ENCODE measurements at places on chromosomes 3 and 15.

- no peak overlapping the region for H3K4me3 ChIP-seq
- H3K27me3 ChIP-seq = no peaks in the 10 kb centered on the region
- DNase-seq = no peak
- peaks cover 11% of the 10 kb centered on the region for H3K36me3 ChIP-seq
- peaks cover 28% of the 10 kb centered on the region for H3K4me1 ChIP-seq
Observed at GRCh38 chr15:85530079-85530478, 149.7 kb downstream of the AKAP13 start.

DNA sequence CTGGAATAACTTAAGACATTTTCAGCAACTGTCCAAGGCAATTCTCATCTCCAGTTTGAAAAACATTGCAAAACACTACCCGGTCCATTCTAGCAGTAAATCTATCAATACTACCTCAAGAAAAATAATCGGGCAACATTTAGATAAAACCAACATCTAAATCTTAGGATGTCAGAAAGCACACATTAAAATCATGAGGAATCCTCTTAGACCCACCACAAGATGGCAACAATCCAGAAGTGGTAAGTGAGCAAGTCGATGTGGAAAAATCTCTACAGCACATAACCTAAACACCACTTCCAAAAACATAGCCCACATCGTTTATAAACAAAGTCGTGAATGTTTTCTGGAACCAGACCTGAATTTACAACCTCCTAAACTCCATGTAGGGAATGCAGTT, 5.7 kb downstream of the PLCH1 start:
- no peaks in the 10 kb centered on the region for H3K36me3 ChIP-seq
- DNase-seq = no peak
- peaks cover 4% of the 10 kb centered on the region for H3K4me1 ChIP-seq
- no peak overlapping the region for H3K27ac ChIP-seq
- H3K27me3 ChIP-seq = peaks cover 54% of the 10 kb centered on the region

GRCh38 chr15:64349375-64349774, 6.6 kb downstream of the CSNK1G1 start:
- no peaks in the 10 kb centered on the region for H3K27me3 ChIP-seq
- H3K4me1 ChIP-seq = peaks cover 15% of the 10 kb centered on the region
- DNase-seq = no peak

GRCh38 chr3:13884851-13885703, 5.2 kb upstream of the WNT7A start:
- no peak overlapping the region for H3K4me3 ChIP-seq
- DNase-seq = no peak
- no peak overlapping the region for H3K27ac ChIP-seq
- H3K4me1 ChIP-seq = peaks cover under 1% of the 10 kb centered on the region

- peaks cover 3% of the 10 kb centered on the region for H3K27me3 ChIP-seq
- peak overlapping the region; percentile 100 for H3K27ac ChIP-seq
- peaks cover 26% of the 10 kb centered on the region for H3K4me1 ChIP-seq
- DNase-seq = no peak
- peaks cover 2% of the 10 kb centered on the region for H3K36me3 ChIP-seq
- H3K4me3 ChIP-seq = peak overlapping the region; percentile 100
Observed at GRCh38 chr15:74696808-74697207, 984 bp upstream of the EDC3 start.

DNA sequence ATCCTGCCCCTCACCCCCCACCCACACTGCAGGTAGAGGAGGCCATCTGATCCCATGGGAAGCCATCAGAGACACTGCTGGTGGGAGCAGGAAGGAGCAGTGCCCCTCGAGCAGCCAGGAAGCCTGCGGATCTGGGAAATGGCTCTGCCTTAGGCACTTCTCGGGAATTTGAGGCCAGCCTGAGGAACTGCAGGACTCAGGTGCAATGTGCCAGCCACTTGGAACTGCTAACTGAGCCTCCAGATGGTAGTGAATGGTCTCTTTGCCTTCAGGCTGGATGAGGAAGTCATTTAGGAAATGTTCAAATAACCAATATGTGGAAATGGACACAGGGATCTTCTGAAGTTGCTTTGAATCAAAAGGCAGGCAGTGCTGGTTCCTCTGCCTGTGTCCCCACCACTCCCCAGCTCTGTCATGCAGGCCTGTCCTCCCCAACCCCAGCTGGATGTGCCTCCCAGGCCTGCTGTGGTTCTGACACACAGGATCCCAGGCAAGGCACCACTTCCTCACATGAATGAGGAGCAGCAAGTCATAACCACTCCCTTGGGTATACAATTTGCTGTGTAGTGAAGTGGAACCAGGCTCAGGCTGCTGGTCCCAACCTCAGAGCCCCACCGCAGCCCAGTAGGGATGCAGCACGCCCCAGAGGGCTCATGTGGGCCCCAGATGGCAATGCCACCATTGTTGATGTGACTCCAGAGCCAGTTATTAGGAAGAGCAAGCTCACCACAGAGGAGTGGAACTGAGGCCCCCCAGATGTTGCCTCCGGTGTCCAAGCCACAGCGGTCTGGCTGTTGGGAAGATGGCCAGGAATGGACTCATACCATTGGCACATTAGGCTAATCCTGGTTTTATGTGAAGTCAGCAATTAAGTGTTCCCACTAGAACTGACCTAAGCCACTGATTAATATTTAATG, 46.5 kb upstream of the LIMD1 start:
- no peaks in the 10 kb centered on the region for H3K4me1 ChIP-seq
- no peak for DNase-seq
- H3K4me3 ChIP-seq = no peak overlapping the region
- no peaks in the 10 kb centered on the region for H3K36me3 ChIP-seq
- H3K27me3 ChIP-seq = no peaks in the 10 kb centered on the region

DNA sequence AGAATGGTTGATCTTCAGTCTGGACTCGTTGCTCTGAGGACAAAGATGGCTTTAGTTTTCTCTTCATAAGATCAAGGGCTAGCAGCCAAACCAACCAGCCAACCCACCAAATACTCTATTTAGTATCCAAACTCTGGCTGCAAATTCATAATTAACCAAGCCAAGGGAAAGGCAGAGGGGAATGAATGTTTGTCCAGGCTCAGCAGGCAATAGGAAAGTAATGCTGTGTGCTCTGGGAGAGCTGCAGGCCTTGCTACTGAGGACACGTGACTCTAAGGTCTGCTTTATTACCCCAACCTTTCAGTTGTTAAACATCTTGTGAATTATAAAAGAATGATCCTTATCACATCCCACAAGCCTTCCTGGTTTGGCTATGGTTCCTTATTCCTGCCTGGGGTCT, 52.3 kb upstream of the GALNT15 start:
- no peaks in the 10 kb centered on the region for H3K36me3 ChIP-seq
- no peak overlapping the region for H3K27ac ChIP-seq
- peaks cover 3% of the 10 kb centered on the region for H3K27me3 ChIP-seq
- no peak for DNase-seq

GRCh38 chr3:44392489-44392888, 53.9 kb downstream of the TCAIM start:
- H3K36me3 ChIP-seq = peaks cover 3% of the 10 kb centered on the region
- no peaks in the 10 kb centered on the region for H3K27me3 ChIP-seq
- H3K4me3 ChIP-seq = no peak overlapping the region
- H3K27ac ChIP-seq = no peak overlapping the region

DNA sequence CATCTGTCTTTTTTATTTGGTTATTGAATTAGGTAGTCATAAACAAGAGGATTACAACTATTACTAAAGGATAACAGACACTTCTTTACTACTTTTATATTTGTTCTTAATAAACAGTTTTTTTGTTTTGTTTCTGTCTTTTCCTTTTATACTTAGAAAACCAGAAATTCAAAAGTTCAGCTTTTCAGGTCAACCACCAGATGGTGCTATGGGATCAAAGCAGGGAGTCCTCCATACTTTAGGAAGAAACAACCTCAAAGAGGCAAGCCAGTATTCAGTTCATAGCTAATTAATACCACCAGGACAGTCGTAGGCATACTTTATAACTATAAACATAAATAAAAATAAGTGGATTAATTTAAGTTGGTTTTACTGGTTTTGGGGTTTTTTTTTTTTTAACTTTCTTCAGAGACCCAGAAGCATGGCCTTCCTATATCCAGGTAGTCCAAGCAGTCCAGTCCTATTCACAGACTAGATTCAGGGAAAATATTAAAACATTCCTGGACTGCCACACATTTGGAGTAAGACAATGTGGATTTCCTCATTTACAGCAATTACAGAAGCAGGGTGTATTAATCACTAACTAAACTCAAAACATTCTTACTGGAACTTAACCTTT, 16.0 kb upstream of the EID1 start:
- DNase-seq = no peak
- H3K4me3 ChIP-seq = no peak overlapping the region
- no peaks in the 10 kb centered on the region for H3K36me3 ChIP-seq
- H3K27me3 ChIP-seq = no peaks in the 10 kb centered on the region

DNA sequence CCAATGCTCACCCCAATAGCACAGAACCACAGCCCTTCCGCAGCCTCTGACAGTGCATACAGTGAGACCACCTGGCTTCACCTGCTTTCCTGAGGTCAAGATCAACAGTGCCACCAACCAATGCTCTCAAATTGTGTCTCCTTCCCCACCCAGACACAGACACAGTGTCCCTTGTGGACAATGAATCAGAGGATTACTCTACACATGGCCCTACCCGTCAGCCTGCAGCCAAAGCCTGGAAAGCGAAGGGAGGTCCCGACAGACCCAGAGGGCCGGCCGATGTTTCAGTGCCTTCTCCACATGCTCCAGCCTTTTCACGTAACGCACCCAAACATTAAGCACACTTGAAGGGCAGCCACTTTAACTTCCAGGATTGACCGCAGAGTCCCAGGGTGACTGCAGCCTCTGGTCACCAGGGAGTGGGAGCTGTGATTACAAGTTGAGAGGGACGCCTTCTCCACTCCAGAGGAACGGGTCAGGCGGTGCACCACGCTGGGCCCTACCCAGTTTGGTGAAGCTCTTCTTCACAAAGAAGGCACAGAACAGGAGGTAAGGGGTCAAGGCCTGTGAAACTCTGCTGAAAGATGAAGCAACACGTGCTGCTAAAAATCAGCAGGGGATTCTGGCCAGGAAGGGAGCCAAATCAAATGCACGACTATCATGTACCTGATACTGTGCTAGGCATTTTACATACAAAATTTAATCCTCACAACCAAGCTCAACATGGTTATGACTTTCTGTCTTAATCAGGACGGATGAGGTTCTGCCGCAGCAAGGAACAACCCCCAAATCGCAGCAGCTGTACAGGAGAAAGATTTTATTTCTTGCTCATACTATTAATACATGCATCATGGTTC, 17.2 kb downstream of the KLHL25 start:
- no peak overlapping the region for H3K27ac ChIP-seq
- DNase-seq = no peak
- H3K4me3 ChIP-seq = no peak overlapping the region
- no peaks in the 10 kb centered on the region for H3K27me3 ChIP-seq

- H3K27me3 ChIP-seq = no peaks in the 10 kb centered on the region
- H3K4me1 ChIP-seq = no peaks in the 10 kb centered on the region
- DNase-seq = no peak
- no peak overlapping the region for H3K4me3 ChIP-seq
- no peak overlapping the region for H3K27ac ChIP-seq
Observed at GRCh38 chr3:13712682-13713180, 163.8 kb downstream of the FBLN2 start.

- peak overlapping the region; percentile 35 for H3K4me3 ChIP-seq
- H3K4me1 ChIP-seq = peaks cover 17% of the 10 kb centered on the region
- no peak overlapping the region for H3K27ac ChIP-seq
- H3K36me3 ChIP-seq = no peaks in the 10 kb centered on the region
- H3K27me3 ChIP-seq = peaks cover 6% of the 10 kb centered on the region
Observed at GRCh38 chr15:72168131-72168807, 29.3 kb downstream of the GRAMD2A start.

DNA sequence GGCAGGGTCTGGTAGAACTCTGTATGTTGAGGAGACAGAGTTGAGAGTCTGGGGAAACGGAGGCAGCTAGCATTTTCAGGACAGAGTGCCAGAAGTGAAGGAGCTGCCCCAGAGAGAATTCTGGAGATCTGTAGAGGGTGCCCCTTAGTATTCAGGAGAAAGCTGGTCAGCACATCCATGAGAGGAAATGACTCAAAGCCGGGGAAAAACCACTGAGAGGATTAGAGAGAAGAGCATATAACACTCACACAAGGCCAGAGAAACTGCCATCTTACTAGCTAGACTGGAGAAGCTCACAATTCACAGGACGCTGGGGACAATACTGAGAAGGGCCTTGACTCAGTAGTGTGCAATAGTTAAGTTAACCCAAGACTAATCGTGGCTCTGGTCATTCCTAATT, 75.7 kb upstream of the DPPA4 start:
- no peak overlapping the region for H3K4me3 ChIP-seq
- no peaks in the 10 kb centered on the region for H3K36me3 ChIP-seq
- H3K4me1 ChIP-seq = no peaks in the 10 kb centered on the region
- no peak for DNase-seq
- H3K27ac ChIP-seq = no peak overlapping the region

- DNase-seq = no peak
- peaks cover 4% of the 10 kb centered on the region for H3K4me1 ChIP-seq
- no peak overlapping the region for H3K4me3 ChIP-seq
- H3K36me3 ChIP-seq = no peaks in the 10 kb centered on the region
Observed at GRCh38 chr15:60134609-60135008, 130.5 kb downstream of the FOXB1 start.

DNA sequence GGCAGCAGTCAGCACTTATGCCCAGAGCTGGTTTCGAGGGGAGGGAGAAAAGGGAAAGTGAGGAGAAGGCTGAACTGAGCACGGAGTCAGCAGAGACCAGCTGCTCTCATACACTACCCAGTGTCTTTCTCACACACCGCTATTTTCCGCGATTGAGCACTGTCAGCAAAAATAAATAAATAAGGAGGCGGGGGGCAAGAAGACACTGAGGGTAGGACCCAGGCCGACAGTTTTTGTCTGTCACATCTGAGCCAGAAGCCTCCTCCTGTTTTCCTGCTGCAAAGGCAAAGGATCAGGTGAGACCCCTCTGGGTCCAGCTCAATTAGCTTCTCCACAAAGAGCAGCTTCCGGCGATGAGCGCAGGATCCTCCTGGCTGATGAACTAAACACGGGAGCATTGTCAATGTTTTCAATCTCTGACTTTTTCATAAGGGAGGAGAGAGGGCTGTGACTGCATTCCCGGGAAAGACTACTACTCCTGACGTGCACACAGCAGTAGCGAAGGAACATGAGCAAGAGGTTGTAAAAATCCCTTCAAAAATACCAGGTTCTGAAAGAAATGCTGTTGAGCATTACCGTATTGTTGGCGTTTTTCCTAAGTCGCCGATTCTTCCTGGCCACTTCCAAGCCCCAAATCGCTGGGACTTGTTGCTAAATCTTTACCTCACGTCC, 1.3 kb downstream of the FRMD5 start:
- DNase-seq = no peak
- H3K36me3 ChIP-seq = no peaks in the 10 kb centered on the region
- peaks cover 10% of the 10 kb centered on the region for H3K4me1 ChIP-seq
- H3K27me3 ChIP-seq = peaks cover 67% of the 10 kb centered on the region
- H3K27ac ChIP-seq = no peak overlapping the region

DNA sequence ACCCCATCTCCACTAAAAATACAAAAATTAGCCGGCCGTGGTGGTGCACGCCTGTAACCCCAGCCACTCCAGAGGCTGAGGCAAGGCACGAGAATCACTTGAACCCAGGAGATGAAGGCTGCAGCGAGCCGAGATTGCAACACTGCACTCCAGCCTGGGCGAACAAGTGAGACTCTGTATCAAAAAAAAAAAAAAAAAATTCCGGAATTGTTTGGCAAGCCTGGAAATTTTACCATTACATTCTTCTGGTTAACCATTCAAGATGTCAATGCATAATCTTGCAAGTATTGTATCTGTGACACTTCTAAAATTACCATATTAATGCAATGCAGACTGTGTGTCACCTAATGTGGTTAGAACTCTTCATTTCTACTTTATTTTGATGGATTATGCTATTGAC, 67.0 kb downstream of the CSNK1G1 start:
- H3K4me1 ChIP-seq = peaks cover 16% of the 10 kb centered on the region
- H3K27ac ChIP-seq = no peak overlapping the region
- H3K27me3 ChIP-seq = no peaks in the 10 kb centered on the region
- H3K36me3 ChIP-seq = peaks cover 5% of the 10 kb centered on the region
- H3K4me3 ChIP-seq = no peak overlapping the region
- no peak for DNase-seq
